ENCODE measurements at places on chromosomes 4 and X. TPM values are rescaled to one million over a fixed set of nuclear protein-coding genes. Genes with fewer than 3 reads are reported as not detected.

The CTAG1B gene
- total RNA-seq = not detected

The SPANXB1 gene
- total RNA-seq = not detected

The KCNIP4 gene
- total RNA-seq = not detected

The NHSL2 gene
- total RNA-seq = 1.8 TPM

The BEX5 gene
- not detected for total RNA-seq

The ARMCX2 gene
- total RNA-seq = 74.2 TPM

The CT45A2 gene
- total RNA-seq = not detected

The RAP2C gene
- total RNA-seq = 9.6 TPM

The VCX3B gene
- total RNA-seq = not detected

The IQCM gene
- not detected for total RNA-seq

The PALLD gene
- 16.0 TPM for total RNA-seq

The AFP gene
- total RNA-seq = 0.29 TPM

The CFAP47 gene
- total RNA-seq = not detected

The GAGE13 gene
- not detected for total RNA-seq

The FGF5 gene
- 0.10 TPM for total RNA-seq

The CLNK gene
- total RNA-seq = not detected

The SSX1 gene
- total RNA-seq = not detected

The PHOX2B gene
- not detected for total RNA-seq

The HMX1 gene
- total RNA-seq = not detected

The MAGEB5 gene
- total RNA-seq = not detected

The IL21 gene
- not detected for total RNA-seq

The DUSP9 gene
- total RNA-seq = 0.12 TPM

The GRPR gene
- not detected for total RNA-seq

The AMTN gene
- total RNA-seq = not detected

The NPY1R gene
- 0.12 TPM for total RNA-seq
